ENCODE measurements at places on chromosomes 16 and 17. TPM values are rescaled to one million over a fixed set of nuclear protein-coding genes. Genes with fewer than 3 reads are reported as not detected.

ADAD2 gene
- 0.24 TPM for total RNA-seq

RAB34 gene
- 15.3 TPM for total RNA-seq

FOXL1 gene
- total RNA-seq: 1.2 TPM

HCRT gene
- not detected for total RNA-seq

- peak; percentile 51 for DNase-seq
Observed at GRCh38 chr17:21339011-21339410, 37.1 kb upstream of the KCNJ12 start.

- DNase-seq: peak; percentile 85
Observed at GRCh38 chr16:4862639-4863038, 15.4 kb downstream of the UBN1 start.

DNA sequence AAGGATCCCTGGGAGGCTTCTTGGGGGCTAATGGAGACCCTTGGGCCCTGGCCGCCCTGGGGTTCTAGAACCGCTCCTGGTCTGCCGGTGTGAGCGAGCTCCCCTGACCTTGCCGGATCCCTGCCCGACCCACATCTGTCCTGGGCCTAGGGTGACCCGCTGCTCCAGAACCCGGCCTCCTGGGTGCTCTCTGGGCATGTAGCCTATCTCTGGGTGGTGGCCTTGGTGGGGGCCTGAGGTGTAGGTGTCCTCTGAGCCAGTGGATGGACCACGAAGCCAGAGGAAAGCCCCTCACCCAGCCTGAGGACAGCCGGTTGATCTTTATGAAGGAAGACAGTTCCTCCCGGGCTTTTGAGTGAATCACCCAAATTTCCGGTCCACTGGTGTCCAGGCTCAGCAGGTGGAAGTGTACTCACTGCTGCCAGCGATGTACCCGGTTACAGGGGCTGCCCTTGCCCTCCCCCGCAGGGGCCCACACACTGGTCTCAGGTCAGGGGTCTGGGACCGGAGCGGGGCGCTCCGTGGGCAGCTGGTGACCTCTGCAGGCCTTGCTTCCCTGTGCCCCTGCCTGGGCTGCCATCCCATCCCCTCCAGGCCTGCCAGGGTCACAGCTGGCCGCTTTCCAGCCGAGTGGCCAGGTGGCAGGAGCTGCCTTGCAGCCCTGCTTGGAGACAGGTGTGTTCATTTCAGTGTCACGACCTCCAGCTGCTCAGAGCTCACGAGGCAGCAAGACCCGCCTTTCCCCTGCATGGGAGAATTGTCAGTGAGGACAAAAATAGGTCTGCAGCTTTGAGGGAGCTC is 10.5 kb upstream of the GSE1 start:
- DNase-seq: no peak

DNA sequence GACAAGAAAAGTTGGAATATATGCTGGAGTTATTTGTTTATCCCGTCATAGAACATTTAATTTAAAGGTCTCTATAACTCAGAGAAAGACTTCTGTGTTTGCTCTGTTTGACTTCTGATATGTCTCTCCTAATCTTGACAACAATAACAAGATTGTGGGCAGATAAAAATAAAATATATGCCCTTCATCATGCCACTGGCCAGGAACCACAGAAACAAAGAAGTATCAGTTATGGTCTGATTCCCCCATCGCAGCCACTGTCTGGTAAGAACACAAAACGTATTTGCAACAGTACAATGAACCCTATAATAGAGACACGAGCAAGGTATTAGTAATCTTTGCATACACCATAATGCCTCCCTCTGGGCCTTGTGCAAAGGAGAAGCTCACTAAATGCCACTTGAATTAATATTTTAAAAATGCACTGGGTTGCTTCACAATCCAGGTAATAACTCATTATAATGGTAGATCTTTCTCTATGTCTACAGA is 1498.3 kb downstream of the CDH11 start:
- DNase-seq: no peak

- no peak for DNase-seq
Observed at GRCh38 chr17:78957128-78957527, 22.6 kb downstream of the LGALS3BP start.

DNA sequence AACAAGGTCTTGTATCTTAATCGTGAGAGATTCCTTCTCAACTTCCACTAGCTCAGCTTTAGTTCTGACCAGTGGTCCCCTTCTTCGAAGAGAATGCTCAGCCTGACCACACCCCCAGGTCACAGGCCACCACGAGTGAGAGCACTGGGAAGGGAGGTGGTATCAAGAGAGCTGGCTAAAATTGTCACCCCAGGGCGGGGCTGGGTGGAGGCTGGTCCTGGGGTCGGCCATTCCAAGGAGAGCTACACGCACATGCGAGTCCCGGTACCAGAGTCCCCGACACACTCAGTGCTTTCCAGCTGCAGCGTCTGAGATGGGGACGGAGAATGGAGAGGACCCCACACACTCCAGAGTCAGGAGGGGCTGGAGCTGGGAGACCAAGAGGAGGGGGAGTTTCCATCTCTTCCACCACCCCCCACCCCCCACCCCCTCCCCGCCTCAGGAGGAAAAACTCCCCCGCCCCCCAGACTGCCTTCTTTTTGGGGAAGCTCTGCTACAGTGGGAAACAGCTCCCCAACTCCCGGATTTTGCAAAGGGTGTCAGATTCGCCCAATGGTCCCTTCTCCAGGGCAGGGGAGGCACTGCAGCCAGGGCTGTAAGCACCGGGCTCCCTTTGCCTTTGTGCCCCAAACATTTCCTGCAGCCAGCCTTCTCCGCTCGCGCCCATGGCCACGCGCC is 1.6 kb downstream of the C1QL1 start:
- DNase-seq: no peak

DNA sequence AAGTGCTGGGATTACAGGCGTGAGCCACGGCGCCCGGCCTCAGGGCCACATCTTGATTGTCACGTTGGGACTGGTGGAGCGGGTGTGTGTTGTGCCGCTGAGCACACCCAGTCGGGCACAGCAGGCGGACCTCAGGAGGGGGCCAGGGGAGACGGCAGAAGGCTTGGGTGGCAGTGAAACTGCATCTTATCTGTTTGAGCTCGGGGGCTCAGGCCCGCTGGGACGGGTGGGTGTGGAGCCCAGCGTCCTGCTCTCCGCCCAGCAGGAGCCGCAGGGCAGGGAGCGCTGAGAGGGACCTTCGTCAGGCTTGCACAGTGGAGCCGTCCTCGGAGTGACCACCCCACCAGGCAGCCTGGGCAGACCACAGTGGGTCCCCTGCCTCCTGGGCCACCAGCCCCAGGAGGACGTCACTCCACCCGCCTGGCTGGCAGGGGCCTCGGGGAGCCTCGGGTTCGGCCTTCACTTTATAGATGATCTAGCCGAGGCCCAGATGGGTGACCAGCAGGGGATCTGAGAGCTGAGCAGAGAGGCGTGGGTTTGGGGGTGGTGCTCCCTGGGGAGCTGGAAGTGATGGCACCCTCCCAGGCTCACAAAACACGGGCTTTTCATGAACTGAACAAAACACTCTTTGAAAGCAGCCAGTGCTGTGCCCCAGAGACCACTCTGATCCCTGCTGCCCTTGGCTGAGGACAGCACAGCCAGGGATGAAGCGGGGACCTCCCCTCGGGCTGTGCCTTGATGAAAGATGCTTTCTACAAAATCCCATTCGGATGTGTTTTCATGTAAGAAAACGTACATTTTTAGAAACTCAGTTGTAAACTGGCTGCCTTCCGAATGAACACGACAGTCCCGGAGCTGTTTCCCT is 181.1 kb downstream of the SEC14L1 start:
- DNase-seq: peak; percentile 66

- DNase-seq: peak; percentile 86
Observed at GRCh38 chr16:85556456-85557082, 56.6 kb upstream of the GSE1 start.

- peak; percentile 88 for DNase-seq
Observed at GRCh38 chr16:12455287-12455798, 348.3 kb downstream of the CPPED1 start.

DNA sequence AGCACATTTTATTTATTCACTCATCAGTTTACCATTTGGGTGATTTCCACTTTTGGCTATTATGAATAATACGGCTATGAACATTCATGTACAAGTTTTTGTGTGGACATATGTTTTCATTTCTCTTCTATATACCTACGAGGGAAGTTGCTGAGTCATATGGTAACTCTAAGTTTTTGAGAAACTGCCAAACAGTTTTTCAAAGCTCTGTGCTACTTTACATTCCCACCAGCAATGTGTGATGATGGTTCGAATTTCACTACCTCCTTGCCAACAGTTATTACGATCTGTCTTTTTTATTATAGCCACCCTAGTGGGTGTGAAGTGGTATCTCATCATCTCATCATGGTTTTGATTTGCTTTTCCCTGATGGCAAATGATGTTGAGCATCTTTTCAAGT is 63.7 kb upstream of the MRTFB start:
- no peak for DNase-seq

DNA sequence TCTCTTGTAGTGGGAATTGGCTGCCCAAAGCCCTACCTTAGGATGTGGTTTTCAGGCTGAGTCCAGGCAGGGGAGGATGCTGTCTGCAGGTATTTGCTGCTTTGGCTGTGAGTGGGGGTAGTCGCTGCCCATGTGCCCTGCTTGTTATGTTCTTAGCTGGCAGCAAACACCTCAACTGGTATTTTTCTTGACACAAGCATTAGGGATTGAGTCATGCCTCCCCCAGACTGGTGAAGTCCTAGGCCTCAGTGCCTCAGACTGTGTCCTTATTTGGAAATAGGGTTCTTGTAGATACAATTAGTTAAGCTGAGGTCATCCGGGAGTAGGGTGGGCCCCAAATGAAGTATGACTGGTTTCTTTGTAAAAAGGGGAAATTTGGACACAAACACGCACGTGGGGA is 808.3 kb upstream of the EEF2KMT start:
- DNase-seq: no peak

DNA sequence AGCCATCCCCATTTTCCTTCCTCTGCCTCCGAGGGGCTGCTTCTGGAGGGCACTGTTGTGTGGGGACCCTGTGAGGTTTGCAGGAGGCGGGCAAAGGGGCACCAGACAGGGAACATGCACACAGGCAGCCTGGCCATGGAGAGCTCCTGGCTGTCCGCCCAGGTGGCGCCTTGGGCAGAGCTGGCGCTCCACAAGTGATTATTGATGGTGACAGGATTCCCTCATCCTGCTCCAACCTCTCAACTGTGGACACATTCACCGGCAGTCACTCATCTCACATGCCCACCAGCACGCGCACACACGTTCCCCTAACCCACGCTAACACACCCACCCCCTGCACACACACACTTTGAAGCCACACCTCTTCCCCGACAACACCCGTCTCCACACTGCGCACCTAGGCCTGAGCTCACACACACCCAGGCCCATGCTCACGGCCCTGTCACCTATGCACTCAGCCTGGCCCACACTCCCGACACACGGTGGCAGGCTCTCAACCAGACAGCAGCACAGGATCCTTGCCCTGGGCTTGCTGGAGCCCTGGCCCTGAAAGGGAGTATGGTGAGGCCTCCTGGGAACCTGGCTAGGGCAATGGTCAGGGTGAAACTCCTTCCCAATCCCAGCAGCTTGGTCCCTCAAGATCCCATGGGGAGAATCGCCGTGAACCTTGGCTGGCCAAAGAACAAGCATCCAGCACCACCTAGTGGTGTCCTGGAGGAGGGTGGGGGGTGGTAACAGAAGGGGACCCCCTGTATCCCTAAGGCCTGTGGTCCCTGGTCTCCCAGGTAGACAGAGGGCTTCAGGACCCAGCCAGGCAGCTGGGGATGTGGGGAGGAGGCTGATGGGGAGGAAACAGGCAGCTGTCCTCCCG is 3.6 kb downstream of the PNMT start:
- DNase-seq: no peak

DNA sequence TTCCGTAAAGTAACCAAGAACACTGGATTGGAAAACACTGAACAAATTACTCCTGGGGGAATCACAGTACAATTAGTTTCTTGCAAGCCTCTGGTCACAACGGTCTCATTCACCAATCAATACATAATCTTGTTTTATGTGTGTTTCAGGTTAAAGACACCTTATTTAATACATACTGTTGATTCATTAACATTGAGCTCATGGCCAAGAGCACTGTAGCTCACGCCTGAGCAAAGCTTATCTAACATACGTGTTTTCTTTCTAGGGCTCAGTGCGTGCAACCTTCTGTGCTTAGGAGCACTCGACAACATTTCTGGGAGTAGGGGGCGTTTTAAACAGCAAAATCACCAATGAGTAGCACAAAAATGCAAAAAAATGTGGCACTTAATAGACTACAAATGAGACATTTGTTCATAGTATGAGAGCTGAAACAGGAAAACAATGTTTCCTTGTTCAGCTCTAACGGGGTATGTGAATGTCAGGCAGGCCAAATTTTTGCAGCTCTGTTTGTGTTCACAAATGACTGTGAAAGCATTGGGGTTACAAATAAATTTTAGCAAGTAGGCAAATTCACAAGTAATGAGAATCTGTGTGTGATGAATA is 206.2 kb downstream of the CNTNAP4 start:
- DNase-seq: no peak

- no peak for DNase-seq
Observed at GRCh38 chr17:80664217-80664790, 119.7 kb downstream of the RPTOR start.

- no peak for DNase-seq
Observed at GRCh38 chr16:565419-566330, 1.1 kb upstream of the NHLRC4 start.

Measured in cardiac septum (tissue), 1 donor.